Activated CD8-positive, alpha-beta memory T cell treated with anti-CD3 and anti-CD28 coated beads, Interleukin-2, amount 50 U/mL, for 4 hours (primary cell): ENCODE measurements at places on chromosomes 2 and 18.

- no peak for DNase-seq
Observed at GRCh38 chr2:197322724-197323720, 12.4 kb upstream of the ANKRD44 start.

GRCh38 chr2:208570066-208570465 is 163.5 kb downstream of the PTH2R start:
- no peak for DNase-seq

DNA sequence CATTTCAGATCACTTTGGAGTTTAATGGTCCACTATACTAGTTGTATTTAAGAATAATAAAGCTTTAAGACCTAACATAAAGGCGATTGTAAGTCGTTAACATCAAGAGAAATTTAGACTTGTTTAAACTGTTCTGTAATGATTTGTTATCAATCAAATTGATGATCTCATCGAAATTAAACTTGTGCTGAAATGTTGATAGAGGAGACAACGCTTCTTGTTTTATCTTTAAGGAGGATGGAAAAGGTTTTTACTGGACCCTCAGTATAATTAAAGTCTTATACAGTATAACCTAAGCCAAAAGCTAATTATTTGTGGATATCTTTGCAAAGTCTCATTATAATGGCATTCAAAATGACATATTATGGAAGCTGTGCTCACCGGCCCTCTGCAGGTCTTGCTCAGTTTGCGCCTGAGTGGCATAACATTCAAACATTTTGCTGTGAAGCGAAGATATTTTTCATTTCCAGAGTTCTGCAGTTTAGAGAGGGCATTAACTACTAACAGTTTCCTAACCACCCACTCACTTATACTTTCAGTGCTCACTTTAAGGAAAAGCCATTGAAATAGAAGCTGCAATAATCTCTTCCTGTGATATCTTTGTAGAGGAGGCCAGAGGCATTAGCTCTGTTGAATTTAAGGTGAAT is 1.4 kb upstream of the SERTAD2 start:
- DNase-seq: no peak

- DNase-seq: no peak
Observed at GRCh38 chr2:101967826-101968513, 23.8 kb upstream of the IL1R2 start.

DNA sequence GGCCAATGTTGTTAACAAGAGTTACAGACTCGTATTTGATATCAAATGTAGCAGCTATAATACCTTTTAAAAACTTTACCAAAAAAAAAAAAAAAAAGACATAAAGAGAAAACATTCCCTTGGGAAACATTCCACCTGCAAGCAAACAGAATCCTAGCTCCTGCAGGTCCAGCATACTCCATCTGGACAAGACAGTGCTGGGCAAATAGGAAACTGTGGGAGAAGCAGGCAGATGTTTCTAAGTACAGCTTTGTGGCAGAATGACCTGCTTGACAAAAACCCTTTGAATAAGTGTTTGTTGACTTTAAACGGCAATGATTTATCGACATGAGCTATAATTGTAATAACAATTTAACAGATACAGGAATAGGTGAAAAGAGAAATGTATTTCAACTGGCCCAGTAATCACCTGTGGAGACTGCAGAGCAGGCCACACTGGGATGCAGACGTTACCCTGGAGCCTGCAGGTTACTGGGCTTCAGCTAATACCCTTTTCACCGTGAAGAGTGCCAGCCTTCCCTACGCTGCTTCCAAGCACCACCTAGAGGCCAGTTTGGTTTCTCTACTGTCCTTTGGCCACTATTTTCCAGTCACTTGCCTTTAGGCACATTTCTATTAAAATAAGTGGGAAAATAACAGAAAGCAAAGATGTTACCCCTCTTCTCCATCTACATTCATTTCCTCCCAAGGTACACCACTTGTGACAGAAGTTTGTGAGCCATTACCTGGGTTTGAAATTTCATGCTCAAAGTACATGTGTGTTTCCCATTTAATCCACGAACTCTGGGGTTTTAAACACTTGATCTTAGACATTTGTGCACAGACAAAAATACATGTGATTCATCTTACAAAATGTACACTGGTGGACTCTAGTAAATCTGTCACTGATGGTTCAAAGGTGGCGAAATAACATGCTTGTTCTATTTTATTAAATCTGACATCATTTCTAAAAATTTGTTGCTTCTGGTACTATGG is 96.9 kb upstream of the ZNF397 start:
- peak; percentile 29 for DNase-seq

DNA sequence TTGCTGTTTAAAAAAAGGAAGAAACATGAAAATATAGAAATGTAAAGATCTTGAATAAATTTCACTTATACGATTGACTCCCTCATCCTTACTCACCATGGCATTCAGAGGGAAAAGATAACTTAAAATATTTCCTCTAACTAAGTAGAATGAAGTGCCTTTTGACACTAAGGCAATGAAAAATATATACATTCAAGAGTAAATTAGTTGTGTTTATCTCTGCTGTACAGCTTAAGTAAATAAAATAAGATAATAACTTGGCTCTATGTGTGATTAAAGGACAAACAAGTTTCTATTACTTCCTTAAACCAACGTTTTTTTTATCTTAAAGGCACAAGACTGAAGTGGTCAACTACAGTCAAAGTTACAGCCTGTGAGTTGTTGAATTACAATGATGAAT is 142.3 kb upstream of the LRRTM4 start:
- DNase-seq: no peak

- DNase-seq: peak; percentile 45
Observed at GRCh38 chr2:7567646-7568045, 650.4 kb downstream of the RNF144A start.

DNA sequence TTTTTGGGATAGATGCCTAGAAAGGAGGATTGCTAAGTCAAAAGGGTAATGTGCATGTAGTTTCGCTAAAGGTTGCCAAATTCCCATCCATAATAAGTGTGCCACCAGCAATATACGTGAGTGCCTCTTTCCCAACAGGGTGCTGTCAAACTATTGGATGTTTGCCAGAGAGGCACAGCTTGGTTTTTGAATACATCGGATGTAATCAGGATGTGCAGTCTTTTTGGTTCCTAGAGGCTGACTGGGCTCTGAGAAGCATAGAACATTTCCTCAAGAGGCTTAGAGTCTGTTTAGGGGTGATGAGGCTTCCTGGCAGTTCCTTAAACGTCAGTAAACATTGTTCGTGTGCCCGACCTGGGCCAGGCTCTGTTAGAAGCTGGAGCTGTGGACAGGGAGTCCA is 28.0 kb downstream of the AGAP1 start:
- no peak for DNase-seq

DNA sequence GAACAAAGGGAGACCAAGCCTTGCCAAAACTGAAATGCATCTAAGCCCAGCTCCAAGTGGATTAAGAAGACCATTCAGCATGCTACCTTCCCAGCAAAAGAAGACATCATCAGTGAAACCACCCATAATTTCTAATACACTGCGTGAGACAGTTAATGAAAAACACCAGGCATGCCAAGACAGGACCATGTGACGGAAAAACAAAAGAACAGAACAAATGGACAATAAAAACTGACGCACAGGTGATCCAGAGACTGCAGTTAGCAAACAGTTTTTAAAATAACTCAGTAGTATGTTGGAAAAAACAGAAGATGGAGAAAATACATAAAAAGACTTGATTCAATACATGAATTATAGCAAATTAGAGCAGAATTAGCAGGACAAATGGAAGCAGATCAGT is 15.3 kb downstream of the FAM168B start:
- DNase-seq: no peak

- no peak for DNase-seq
Observed at GRCh38 chr2:49255409-49255971, 101.2 kb upstream of the FSHR start.

GRCh38 chr2:129882476-129882875 is 97.0 kb upstream of the RAB6C start:
- DNase-seq: no peak

DNA sequence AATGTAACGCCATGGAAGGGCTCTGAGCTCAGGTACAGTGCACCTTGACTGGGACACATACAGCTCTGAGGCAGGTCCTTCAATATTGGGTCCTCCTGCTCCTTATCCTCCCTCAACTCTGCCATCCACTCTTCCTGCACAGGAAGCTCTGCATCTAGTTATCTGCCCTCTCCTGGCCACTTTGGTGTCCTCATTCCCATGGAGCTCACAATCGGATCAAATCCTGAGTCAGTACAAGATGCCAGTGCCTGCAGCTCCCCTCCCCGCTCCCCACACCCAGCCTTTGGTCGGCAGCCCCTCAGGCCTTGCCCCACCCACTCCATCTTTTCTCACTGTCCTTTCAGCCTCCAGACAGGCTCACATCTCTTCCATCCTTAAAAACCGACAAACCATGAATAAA is 58.0 kb downstream of the LRRFIP1 start:
- no peak for DNase-seq

- DNase-seq: no peak
Observed at GRCh38 chr2:101817481-101817880, 120.0 kb downstream of the MAP4K4 start.

DNA sequence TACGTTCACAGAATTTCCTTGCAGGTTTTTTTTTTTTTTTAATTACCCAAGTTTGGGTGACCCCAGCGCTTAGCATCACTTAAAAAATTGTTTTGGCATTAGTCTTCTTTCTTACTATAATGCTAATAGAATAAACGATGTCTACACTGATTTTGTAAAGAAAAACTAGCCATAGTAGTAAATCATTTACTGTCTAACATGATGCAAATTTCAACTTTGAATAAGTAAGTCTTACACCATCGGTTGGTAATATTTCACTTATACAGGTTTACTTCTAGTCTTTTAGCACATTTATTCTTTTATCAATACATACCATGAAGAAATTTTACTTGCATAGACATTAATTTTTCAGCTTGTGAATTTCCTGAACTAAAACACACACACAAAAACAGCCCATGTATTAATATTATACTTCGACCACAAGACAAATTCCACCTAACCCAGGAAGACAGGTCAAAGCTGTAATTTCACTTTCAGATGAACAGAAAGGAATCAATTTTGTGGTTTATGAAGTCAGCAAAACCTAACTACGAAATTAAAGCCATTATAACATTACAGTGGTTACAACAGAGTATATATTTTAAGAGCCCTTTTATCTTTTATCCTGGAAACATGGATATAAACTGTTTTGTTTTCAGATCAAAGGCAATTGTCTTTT is 1.9 kb downstream of the YES1 start:
- no peak for DNase-seq

DNA sequence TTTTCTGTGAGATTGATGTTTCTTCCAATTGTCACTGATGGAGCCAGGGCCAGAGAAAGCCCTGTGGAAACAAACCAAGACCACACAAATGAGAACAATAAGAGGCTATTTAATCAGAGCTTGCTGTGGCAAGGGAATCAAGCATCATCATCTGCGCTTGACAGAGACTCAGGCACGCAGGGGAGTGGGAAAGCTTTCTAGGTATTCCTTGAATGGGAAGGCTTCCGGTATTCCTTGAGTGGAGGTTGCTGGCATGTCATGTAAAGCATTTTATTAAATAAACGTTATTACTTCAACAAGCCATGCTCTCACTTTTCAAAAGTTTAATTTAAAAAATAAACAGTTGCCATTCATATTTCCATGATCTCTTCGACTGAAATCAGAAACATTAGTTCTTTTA is 194.6 kb upstream of the SYT4 start:
- DNase-seq: no peak

DNA sequence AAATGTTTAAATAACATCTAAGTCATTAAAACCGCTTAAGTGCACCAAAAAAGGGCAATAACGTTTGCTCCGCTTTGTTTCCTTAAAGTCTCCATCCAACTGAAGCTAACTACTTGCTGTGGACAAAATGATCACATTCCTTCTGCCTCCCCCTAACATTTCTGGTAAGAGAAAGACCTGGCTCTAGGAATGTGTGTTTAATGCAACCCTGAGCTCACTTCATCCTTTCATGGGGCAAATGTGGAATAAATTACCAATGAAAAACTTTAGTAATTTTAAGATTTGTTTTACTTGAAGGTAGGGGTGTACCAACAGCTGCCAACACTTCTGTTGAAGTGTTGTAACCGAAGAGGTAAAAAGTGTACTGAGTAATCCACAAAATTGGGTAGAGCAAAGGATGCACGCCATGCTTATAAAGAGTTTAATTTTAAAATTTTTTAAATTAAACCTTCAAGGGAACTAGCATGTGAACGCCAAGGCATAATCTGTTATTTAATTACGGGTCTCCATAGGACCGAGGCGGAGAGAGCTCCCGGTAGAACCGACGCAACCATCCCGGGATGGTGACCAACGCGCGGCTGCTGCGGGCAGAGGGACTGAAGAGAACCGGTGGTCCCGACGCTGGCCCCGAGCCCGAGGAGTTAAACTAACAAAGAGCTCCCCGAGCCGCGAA is 1.1 kb downstream of the HNRNPLL start:
- no peak for DNase-seq

GRCh38 chr18:35938562-35938961 is 33.9 kb upstream of the RMP24 start:
- DNase-seq: no peak

DNA sequence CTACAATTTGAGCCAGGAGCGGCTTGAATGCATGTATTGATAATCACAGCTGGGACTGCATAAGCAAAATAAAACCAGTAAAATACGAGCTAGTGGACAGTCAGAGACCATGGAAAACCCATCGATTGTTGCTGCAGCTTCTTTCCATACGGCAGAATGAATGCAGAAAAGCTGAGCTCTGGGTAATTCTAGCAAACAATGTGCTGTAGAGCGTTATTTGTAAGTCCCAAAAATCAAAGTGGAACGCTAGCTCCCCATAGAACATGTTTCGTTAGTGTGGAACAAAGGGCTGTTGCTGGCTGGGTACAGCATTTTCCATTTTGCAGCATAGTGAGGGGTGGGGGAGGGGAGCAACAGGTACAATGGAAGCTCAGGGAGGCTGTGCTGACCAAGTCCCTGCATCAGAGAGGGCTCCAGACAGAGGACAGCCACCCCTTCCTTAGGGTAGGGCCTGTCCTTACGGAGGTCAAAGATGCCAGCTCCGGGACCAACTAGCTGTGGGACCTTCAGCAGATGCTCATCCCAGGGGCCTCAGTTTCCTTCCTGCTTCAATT is 74.1 kb downstream of the BOD1L2 start:
- DNase-seq: no peak

DNA sequence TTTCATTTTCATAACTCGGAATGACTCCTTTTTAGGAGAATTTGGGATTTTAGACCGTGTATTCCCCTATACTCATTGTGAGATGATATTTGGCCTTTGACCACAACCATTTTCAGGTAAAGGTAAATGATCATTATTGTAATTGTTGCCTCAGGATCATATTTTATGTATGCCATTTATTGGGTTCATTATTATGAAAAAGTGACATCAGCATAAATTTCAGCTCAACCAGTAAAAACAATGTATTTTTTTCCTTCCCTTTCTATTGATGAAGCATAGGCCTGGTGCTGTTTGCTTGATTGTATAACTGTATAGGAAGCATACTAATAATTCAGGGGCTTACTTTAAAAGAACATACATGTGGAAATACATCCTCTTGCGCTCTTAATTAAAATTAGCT is 832.9 kb upstream of the FANCL start:
- no peak for DNase-seq
